Stimulated activated CD8-positive, alpha-beta memory T cell treated with anti-CD3 and anti-CD28 coated beads, Interleukin-7, amount 100 ng/mL, for 1 hour (primary cell): ENCODE measurements at places on chromosomes 6 and 20.

DNA sequence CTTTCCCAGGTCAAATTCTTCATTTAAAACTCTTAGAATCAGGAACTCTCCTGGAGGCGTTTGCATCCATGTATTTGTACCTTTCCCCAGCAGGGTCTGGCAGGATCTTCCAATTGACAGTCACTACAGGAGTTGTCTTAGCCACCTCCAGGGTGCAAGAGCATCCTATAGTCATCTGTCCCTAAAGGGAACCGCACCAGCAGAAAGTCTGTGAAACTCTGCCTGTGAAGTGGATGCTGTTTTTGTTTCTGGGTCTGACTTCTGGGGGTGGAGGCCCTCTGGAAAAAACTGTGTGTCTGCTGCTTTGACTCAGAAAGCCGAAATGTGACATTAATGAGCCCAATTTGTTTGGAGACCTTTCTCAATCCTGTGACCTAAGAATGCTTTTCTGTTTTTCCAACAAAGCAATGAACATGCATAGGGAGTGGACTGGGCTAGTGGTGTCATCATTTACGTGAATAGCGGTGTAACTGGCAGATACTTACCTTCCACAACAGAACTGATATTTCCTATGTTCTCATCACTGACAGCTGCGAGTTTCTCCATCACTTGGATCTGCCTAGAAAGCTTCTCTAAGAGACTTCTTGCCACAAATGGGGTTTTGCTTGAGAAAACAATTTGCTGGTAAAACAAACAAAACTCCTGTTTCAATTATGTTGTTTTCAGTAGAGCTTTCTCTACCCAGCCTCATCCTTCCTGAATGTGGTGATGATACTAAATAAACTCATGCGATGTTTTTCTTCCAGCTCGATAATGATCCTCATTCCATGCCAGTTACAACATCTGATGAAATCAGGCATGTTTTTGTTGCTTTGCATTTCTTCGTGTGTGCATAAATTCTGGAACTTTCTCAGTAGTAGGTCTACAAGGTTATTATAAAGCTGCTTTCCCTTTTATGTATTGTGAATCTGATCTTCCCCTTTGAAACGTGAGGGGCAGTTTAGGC lies 33.3 kb upstream of the ARMH2 start:
- DNase-seq, result no peak

DNA sequence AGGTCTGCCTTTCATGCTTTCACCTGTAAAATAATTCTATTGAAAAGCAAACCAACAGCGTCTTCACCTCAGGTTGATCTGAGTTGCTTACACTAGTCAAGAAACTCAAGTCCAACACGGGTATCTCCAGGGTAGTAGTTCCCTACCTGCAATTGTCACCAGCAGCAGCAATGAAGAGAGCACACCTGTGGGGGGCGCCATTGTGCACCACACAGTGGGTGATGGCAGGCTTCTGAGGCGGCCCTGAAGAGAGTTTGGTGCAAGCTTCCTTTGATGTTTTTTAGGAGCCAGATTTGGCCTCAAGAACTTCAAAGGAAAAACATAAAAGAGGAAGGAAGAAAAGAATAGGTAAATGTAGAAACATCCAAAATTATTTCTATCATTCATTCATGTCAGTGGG lies 45.1 kb downstream of the KIAA0319 start:
- DNase-seq, result no peak

DNA sequence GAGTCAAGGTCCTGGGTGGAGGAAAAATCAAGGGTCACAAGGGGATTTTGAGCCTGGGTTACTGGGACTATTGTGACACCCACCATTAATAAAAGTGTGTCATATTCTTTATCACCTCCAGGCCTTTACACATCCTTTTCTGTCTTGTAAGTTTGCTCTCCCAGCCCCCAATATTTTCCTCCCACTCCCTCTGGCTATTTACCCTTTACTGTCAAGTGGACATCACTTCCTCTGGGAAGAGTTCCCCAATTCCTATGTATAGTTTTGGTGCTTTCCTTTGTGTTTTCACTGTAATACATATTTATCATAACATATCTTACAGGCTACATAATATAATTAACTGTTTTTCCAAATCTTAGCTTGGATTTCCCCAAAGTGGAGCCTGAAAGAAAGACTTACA lies 36.3 kb downstream of the MARCKS start:
- DNase-seq, result no peak

- no peak for DNase-seq
These were observed 506 bp downstream of the RGS17 start for GRCh38 chr6:153130515-153131036.

- no peak for DNase-seq
These were observed 13.8 kb downstream of the RNASET2 start for GRCh38 chr6:166942393-166943168.
